Stimulated activated CD8-positive, alpha-beta memory T cell treated with anti-CD3 and anti-CD28 coated beads, Interleukin-7, amount 100 ng/mL, for 1 hour (primary cell): ENCODE measurements at places on chromosomes 3 and 15.

- no peak for DNase-seq
Observed at GRCh38 chr3:184377374-184377773, 633 bp downstream of the THPO start.

DNA sequence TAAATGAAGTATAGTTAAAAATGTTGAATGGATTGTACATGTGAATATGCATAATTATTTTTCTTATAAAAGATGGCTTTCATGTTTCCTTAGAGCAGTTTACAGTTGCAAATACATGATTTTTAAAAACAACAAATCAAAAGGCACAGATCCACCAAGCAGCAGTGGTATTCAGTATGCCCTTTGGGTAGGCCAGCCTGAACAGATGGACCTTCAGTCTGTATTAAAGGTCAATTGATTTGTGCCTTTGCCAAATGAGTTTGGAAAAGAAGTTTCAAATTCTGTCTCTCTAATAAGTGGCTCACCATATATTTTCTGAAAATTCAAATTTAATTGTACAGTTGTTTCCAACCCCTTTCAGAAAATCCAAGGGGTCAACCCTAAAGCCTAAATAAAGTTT is 477.1 kb downstream of the NSUN3 start:
- DNase-seq, result no peak

DNA sequence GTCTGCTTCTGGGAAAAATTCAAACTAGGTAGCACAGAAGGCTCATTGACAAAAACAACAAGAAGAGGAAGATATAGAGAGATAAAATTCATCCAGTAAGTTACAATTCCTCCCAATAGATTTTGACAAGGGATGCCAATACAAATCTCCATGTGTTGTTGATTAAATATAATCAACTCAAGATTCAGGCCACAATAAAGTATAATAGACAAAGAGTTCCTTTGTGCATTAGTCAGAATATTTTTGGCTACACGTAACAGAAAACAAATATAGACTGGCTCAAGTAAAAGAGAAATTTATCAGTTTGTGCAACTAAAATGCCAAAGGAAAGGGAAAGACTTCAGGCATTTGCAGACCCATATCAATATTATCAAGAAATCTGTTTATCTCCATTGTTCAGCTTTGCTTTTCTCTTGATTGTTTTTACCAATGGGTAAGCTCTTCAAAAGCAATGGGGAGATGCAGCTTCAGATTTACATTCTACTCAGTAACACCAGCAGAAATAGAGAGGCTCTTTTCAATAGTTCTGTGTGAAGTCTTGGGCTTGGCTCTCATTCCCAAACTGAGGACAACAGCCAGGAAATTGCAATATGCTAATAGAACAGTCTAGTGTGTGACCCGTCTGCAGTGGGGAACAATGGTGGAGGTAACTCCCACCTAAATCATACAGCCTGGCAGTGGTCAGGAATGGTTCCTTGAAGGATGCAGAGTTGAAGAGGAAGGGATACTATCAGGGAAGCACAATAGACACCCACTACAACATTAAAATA is 77.6 kb upstream of the PROK2 start:
- no peak for DNase-seq

DNA sequence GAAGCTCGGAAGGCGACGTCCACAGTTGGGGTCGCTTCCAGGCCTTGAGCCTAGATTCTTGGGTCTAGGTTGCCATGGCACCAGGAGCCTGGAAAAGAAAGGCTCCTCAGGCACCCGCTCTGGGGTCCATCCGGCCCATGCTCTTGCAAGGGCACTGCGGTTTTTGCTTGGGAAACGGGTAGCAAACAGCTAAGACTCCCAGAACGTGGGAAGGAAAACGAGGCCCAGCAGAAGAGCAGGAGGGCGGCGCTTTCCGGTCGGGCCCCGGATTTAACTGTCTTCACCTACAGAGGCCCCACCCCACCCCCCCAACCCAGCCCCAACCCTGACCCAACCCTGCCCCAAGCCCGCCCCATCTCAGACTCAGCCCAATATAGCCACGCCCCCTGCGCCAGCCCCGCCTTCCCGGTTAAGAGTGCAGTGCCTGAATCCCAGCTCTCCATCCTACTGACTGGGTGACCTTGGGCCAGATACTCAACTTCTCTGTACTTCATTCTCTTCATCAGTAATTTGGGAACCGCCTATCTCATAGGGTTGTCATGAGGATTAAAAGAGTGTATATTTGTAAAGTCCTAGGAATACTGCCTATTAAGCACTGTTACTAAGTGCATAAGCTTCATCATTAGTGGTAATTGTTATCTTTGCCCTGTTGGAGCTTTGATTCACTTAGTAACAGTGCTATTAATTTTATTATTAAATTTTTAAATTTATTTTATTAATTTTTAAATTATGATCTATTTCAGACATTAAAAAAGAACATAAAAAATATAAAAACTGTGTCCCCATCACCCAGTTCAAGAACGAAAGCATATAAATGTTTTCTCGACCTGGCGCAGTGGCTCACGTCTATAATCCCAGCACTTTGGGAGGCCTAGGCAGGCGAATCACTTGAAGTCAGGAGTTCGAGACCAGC is 28.4 kb upstream of the SMAD6 start:
- DNase-seq, result no peak

DNA sequence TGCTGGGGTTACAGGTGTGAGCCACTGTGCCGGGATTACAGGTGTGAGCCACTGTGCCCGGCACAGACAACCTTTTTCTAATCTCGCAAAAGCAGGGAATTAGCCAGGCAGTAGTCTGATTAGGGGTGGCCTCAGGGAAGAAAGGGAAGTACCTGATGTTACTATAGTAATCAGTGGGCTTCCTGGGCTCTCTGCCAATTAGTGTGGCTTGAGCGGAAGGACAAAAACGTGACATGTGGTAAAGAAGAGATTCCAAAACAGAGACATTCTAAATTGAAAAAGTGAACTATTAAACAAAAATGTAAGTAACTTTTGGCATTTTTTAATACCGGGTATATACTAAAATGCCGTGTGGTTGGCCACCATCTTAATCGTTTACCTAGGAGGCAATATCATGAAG is 48.1 kb downstream of the CFAP20DC start:
- DNase-seq, result no peak

- no peak for DNase-seq
Observed at GRCh38 chr3:117600112-117600511, 890.5 kb downstream of the TUSC7 start.

- peak; percentile 34 for DNase-seq
Observed at GRCh38 chr3:49158103-49158709, 7.9 kb downstream of the CCDC71 start.

GRCh38 chr3:55044486-55044885 is 116.6 kb upstream of the LRTM1 start:
- no peak for DNase-seq

GRCh38 chr3:127114337-127115070 is 78.4 kb upstream of the PRR23E start:
- no peak for DNase-seq

- no peak for DNase-seq
Observed at GRCh38 chr3:82643948-82644347, 882.5 kb upstream of the GBE1 start.

GRCh38 chr3:50536471-50537180 is 30.9 kb downstream of the C3orf18 start:
- DNase-seq, result no peak

- DNase-seq, result no peak
Observed at GRCh38 chr3:133505813-133506212, 67.7 kb upstream of the CDV3 start.

DNA sequence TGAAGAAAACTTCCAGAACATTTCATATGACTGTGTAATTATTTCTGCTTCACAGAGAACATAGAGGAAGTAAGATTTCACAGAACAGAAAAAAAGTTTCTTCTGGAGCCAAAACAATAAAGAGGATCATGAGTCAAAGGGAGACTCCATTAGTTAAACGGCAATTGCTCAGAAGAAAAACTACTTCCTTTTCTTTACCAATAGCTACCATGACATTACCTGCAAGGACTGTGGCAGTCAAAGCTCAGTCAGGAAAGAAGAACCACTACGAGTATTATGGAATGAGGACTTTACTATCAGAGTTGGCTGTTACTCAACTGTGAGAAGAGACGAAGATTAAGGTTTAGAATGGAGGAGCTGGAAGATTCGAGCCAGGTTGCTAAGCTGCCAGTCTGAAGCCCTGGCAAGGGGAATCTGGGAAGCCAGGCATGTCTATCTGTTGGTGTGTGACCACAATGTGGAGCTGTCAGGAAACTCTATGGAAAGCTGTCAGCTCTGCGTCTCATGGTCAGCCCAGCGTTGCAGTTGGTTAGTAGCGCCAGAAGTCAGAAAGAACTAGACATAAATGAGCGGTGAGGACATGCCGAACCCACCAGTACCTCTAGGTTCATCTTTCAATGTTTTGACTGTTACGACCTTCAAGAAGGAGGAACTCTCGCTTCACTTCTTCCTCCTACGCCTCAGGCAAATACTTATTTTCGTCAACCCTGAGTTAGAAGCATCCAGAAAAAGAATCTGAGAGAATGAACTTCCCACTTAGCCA is 604.3 kb downstream of the FGF12 start:
- DNase-seq, result no peak

GRCh38 chr15:51303462-51303980 is 34.9 kb downstream of the CYP19A1 start:
- DNase-seq, result no peak

- no peak for DNase-seq
Observed at GRCh38 chr3:123089611-123090331, 22.9 kb downstream of the PDIA5 start.

GRCh38 chr3:28916713-28917499 is 364.0 kb upstream of the RBMS3 start:
- DNase-seq, result no peak

- DNase-seq, result no peak
Observed at GRCh38 chr15:42549032-42549491, 424 bp downstream of the HAUS2 start.

- DNase-seq, result no peak
Observed at GRCh38 chr3:195403244-195403643, 39.6 kb downstream of the ACAP2 start.

- no peak for DNase-seq
Observed at GRCh38 chr15:44317423-44318058, 29.0 kb downstream of the GOLM2 start.

GRCh38 chr3:38157595-38157994 is 7.7 kb upstream of the OXSR1 start:
- DNase-seq, result no peak

GRCh38 chr15:63672369-63672768 is 75.2 kb downstream of the FBXL22 start:
- DNase-seq, result no peak

DNA sequence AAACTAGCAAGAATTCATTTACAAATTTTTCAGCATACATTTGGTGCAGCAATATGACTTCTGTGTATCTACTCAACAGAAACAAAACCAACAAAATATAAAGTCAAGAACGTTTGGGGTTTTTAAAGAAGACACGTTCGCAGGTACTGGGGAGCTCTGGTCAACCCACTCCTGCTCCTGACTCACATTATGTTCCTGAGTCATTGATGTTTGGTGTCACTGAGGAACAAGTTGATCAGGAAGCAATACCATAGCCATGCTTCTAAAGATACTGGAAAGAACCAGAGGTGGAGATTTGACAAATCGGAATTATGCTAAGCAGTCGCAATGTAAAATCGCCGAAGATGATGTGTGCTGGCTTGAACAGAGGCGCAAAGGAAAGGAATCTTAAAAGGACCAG is 22.0 kb downstream of the SLC4A7 start:
- no peak for DNase-seq

DNA sequence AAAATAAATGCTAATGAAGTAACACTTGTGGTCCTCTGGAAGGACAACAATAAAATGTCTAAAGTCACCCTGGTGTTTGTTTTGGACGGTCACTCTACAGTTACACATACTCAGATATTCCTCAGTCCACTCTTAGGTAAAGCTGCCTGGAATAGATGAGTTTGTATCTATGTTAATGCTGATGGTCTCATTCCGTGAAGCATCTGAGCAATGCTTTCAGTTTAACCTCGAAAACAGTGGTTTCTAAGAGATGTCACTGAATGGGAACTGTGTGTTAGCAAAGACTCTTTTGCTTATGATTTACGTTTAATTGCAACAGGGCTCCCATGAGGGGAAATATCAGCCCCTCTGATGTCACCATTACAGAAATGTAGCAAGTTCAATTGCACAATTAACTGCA is 49.1 kb downstream of the FBN1 start:
- DNase-seq, result no peak

DNA sequence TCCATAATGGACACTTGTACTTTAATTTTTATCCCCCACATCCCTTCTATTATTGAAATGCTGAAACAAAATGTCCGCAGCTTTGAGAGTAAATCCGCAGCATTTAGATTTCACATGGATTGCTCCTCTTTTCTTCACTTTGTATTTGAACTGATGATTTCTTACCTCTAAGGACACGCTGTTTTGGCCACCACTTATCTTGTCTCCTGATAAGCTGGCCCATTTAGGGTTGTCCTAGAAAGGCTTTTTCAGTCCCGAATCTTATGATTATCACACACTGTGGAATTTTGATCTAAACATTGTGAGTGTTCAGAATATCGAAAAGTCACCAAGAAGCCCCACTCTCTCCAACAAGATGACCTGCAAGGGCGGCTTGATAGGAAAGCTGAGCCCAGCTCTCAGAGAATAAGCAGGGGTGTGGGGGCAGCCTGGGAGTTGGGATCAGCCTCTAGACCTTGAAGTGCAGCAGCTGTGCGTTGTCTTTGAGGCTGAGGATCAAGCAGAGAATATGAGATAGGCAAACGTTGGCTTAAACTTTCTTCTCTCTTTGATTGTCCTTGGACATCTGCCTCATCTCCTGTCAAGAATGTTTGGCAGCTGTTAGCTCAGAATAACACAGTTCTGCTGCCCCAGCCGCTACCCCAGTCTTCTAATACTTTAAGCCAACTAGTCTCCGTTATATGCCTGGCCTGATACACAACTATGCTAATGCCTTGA is 399.7 kb upstream of the NR2F2 start:
- DNase-seq, result no peak

GRCh38 chr3:31645256-31645655 is 112.5 kb downstream of the STT3B start:
- no peak for DNase-seq

DNA sequence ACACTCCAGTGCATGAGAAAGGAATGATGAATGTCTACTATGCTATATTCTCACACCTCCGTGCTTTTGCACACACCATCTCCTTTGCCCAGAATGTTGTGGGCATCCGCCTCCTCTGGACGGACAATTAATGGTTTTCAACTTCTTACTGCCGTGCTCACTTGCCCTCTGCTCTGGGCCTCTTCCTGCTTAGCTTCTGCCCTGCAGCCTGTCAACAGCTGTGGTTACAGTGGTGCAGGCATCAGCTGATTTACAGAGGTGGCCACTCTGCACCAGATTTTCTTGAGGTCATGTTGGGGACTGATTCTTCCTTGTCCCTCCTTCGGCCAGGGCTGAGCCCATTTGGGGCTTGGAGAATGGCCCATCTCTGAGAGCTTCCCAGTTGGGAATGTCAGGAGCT is 56.5 kb upstream of the TMEM115 start:
- no peak for DNase-seq

DNA sequence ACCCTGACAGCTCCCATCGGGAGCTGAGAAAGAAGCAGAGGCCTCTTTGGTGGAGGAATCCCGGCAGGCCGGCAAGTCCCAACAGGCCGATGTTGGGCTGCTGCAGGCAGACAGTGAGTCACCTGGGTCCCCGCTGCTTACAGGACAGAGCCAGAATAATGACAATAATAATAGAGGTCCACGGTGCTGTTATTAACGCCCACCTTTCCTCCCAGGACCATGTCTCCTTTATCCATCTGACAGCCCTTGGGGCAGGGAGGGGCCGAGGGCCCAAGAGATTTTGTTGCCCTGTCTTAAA is 29.3 kb upstream of the MAGEF1 start:
- no peak for DNase-seq
